ENCODE measurements at places on chromosomes 3 and 15.

DNA sequence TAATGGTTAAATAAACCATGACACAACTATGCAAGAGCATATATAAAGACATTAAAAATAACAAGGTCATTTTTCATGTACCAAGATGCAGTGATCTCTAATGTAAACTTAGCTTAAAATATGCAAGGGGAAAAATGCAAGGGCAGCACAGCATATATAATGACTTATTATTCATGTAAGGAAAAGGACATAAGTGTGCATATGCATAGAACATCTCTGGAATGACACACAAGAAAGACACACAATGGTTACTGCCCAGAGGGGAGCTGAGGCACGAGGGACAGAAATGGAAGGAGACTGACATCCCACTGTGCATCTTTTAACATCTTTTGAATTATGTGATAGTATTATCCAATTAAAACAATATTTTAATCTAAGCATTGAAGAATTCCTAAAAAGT is 79.0 kb downstream of the FHIT start:
- no peak for DNase-seq

- DNase-seq = no peak
These were observed 72.4 kb downstream of the TBL1XR1 start for GRCh38 chr3:177124882-177125281.

DNA sequence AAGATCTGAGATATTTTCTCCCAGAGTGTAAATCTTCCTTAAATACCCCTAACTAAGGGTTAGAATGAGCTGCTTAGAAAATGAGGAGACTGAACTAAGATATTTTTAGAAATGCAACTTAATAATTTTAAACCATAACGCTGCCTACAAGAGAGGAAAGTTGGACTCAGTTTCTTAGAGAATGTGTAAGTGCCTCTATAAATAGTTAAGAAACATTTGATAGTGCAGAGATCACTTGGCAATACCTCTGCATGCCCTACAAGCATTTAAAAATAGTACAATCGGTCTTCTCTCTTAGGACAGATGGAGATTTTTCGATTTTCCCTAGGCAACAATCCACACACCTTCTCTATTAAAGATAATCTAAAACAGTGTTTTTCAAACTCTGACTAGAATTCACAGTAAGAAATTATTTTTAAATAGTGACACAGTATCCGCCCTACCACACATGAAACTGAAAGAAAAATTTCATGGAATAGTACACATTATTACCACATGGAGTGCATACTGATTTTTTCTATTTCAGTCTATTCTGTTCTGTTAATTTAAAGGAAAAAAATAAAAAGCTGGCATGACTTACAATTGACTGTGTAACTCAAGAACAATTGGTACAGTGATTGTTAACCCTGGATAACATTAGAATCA is 83.2 kb downstream of the GADL1 start:
- DNase-seq = no peak

DNA sequence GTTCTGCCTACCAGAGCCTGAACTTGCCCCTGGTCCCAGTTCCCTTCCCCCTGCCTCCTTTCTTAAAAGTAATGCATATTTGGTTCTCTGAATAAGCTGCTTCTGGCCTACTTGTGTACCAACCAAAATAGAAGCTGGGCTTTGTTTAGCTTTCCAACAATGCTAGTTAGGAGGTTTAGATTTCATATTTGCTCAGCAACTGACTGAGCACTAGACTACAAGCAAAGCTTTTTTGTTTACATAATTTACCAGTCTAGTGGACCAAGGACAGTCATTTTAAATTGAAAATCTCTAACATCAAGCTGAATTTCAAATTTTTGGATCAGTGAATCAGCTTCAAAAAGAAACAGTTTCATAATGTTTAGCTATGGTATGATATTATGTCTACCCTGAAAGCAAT is 331.2 kb downstream of the ULK4 start:
- DNase-seq = no peak

GRCh38 chr3:14246414-14246813 is 67.8 kb downstream of the LSM3 start:
- no peak for DNase-seq

GRCh38 chr15:26893351-26894065 is 26.6 kb downstream of the GABRA5 start:
- DNase-seq = no peak

GRCh38 chr3:190673148-190673547 is 159.3 kb downstream of the IL1RAP start:
- DNase-seq = no peak

GRCh38 chr3:18425641-18426257 is 610 bp upstream of the SATB1 start:
- DNase-seq = no peak

GRCh38 chr3:193564012-193564411 is 9.3 kb upstream of the ATP13A4 start:
- no peak for DNase-seq

GRCh38 chr15:65512189-65512588 is 5.3 kb downstream of the DPP8 start:
- DNase-seq = no peak

GRCh38 chr3:12302564-12302963 is 13.7 kb downstream of the PPARG start:
- DNase-seq = no peak

DNA sequence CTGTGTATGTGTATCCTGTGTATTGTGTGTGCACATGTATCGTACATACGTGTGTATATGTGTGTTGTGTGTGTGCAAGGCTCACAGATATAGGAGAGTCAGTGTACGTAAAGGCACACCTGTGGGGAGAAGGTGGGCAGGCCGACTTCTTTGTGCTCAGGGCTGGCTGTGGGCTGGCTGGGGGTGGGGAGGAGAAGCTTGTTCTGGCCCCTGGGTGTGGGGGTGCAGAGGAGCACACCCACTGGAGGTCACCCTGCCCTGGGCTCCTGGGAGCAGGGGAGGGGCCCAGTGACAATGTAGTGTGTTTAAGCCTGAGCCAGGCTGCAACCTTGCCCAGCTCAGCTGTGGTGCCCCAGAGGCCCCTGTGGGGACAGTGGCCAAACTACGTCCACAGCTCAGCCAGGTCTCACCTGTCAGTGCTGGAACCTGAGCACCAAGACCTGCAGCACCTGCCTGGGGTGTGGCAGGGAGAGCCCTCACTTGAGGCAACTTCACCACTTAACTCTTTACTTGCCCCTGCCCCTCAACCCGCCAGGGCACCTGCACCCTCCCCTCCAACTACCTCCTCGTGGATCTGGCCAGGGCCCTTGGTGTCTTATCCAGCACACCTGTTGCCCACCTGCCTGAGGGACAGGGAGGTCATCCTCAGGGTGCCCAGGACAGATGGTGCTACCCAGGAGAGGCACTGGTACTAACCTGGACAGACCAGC is 2.6 kb upstream of the HHATL start:
- DNase-seq = no peak

GRCh38 chr3:69558912-69559311 is 173.0 kb upstream of the FRMD4B start:
- DNase-seq = no peak

DNA sequence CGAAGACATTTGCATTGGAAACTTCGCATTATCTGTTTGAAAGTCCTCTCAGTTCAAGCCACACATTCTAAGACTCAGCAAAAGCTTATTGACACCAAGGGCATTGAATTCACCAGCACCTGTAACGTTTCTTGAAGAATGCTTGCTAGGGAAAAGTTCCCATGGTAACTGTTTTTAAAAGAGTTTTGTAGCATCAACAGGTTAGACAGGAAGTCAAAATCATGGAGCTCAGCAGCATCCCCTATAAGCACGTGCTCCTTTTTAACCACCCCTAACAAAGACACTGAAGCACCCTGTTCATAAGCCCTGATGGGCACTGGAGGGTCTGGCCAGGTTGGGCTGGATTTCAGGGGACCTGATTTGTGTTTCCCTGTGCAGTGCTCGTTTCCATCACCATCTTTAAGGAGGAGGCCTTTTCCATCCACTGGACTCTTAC is 229.7 kb upstream of the BHLHE40 start:
- DNase-seq = no peak

DNA sequence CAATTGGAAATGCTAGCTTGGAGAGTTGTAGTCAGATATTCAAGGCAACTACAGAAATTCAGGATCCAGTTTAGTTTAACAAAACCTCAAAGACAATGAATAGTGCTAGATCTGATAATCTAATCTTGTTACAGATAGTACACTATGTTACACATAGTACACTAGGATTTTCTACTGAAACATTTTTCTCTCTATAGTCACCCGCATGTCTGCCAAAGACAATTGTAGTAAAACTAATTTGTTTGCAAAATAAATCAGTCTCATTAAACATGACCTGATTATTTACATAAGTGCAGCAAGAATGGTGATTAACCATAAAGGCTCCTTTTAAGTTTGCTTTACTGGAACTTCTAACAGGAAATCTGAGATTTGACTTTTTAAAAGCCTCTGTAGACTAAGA is 52.0 kb downstream of the ILDR1 start:
- no peak for DNase-seq

GRCh38 chr15:41333026-41333562 is 413 bp downstream of the NUSAP1 start:
- DNase-seq = no peak

GRCh38 chr3:128427872-128428822 is 38.5 kb downstream of the DNAJB8 start:
- no peak for DNase-seq

- DNase-seq = no peak
These were observed 61.4 kb downstream of the CD47 start for GRCh38 chr3:108029466-108029865.

- no peak for DNase-seq
These were observed 1.1 kb upstream of the NPHP3 start for GRCh38 chr3:132723024-132723950.

- DNase-seq = no peak
These were observed 18.7 kb upstream of the RPP14 start for GRCh38 chr3:58287354-58287753.

- no peak for DNase-seq
These were observed 72.7 kb downstream of the TJP1 start for GRCh38 chr15:29749365-29750086.

GRCh38 chr3:16788440-16789056 is 96.2 kb upstream of the PLCL2 start:
- no peak for DNase-seq

- no peak for DNase-seq
These were observed 165.4 kb downstream of the GHSR start for GRCh38 chr3:172282850-172283249.

DNA sequence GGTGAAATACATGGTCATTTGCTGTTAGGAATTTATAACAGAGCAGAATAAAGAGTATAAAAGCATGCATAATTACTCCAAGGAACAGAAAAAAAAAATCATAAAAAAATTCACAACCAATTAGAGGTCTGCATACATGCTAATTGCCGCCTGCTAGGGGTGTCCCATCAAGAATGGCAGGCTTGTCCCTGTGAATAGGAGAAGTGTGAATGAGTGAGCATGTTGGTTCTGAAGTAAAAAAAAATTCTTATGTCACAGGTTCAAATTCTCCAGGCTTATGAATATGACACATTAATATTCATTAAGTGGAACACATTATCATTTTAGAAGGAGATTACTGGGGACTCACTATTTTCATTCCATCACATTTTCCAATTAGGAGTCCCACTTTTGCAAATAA is 822.7 kb downstream of the NTRK3 start:
- no peak for DNase-seq

Data from stimulated activated CD4-positive, alpha-beta T cell treated with anti-CD3 and anti-CD28 coated beads, Interleukin-1b, Interleukin-23, amount 100 ng/mL, for 1 hour (primary cell).